ENCODE measurements at places on chromosomes 5 and 9.

DNA sequence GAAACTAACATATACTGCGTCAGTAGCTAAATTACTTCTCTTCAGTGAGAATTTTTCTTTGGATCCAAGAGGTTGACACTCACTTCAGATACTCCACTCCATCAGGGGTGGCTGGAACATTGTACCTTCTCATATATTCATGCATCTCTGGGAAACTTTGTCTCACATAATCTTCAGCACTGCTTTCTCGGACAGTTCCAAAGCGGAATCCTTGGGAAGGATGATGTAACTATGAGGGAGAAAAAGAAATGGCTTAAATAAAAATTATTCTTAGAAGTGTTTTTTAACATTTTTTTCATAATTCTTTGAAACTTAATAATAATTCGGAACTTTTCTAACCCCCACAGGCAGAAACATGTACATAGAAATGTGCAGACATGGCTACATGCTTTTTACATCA lies 33.4 kb upstream of the PPP3R2 start:
- DNase-seq = no peak

GRCh38 chr9:94139672-94140417 lies 55.6 kb downstream of the PTPDC1 start:
- DNase-seq = no peak

GRCh38 chr5:116442095-116442534 lies 132.5 kb downstream of the SEMA6A start:
- DNase-seq = no peak

GRCh38 chr5:159814805-159815585 lies 101.3 kb upstream of the ADRA1B start:
- DNase-seq = no peak

DNA sequence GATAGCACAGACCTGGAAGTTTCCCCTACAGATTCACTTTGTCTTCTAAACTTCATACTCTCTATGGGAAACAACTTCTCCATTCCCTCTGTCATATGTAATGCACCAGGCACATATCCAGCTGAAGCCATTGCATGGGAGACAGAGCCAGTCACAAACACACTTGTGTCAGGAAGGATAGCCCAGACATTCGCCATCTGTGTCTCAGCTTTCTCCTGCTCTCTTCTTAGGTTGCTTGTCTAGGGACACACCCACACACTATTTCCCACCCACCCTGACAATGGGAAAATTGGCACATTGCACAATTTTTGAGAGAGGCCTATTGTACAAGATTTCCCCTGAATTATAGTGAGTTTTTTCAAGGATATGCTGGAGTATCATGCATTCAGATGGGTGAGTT lies 158.4 kb upstream of the MPDZ start:
- DNase-seq = no peak

- no peak for DNase-seq
Measured at GRCh38 chr5:76062502-76063041, 20.6 kb upstream of the SV2C start.

- no peak for DNase-seq
Measured at GRCh38 chr9:133128152-133128551, 7.1 kb upstream of the RALGDS start.

GRCh38 chr5:144131261-144131660 lies 39.2 kb downstream of the YIPF5 start:
- no peak for DNase-seq

DNA sequence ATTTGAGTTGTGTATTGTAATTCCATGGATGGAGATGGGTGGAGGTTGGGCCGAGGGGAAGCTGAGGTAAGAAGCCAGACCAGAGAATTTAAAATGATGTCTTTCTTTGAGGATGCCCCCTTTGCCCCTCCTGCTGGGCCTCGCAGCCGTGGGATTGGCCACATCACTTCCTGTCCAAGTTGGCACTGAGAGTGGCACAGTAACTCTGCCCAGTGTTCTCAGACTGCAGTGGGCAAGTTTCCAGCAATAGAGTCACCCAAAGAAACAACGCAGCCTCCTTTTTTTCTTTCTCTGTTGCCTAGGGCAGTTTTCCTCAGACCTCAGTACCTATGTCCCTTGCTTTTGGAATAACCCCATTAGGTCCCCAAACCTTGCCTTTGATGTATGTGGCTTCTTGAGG lies 306.6 kb upstream of the DMRT1 start:
- DNase-seq = no peak

DNA sequence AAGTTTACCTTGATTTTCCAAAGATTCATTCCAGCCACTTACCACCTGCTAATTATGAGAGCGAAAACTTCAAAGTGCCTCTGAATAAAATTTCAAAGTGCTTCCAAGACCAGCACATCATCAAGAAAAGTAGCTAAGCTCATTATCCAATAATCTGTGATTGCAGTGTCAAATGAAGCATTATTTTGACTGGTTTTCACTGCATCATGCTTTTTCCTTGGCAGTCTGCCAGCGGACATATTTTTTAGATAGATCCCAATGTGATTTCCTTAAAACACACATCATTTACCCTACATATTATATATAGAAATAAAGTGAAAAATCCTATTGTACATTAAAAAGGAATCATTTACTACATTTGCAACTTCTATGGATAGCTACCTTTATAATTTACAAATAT lies 508.6 kb upstream of the FAM174A start:
- DNase-seq = no peak

DNA sequence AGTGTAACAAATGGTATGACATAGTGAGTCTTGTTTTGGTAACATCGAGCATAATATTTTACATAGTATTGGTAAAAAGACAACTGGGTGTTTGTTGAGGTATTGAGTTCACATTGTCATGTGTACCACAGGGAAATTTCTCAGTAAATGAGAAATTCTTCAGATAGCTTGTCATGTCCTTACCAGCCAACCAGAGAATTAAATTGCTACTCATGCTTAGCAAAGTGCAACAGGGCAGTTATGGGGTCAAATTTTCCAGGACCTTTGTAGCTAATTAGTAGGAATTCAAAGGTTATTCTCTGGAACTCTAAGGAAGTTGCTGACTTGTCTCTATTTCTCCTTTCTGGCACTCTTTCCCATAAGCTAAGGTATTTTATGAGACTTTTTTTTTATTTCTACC lies 595.7 kb downstream of the EFNA5 start:
- DNase-seq = no peak

- DNase-seq = no peak
Measured at GRCh38 chr5:176389135-176390123, 878 bp downstream of the HIGD2A start.

DNA sequence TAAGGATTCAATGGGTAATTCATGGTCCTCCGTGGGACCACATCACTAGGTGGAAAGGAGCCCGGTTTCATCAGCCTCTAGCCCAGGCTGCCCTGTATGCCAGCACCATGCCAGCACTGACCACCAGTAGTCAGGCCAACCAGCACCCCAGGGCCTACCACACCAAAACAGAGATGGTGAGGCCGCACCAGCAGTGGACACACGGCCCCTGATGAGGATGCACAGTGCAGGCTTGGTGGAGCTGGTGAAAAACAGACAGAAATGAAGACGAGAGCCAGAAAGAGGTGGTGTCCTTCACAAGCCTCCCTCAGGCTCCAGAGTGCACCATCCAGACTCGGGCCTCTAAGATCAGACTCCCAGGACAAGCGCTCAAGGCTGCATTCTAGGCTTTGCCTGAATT lies 128.2 kb downstream of the MED10 start:
- DNase-seq = no peak

DNA sequence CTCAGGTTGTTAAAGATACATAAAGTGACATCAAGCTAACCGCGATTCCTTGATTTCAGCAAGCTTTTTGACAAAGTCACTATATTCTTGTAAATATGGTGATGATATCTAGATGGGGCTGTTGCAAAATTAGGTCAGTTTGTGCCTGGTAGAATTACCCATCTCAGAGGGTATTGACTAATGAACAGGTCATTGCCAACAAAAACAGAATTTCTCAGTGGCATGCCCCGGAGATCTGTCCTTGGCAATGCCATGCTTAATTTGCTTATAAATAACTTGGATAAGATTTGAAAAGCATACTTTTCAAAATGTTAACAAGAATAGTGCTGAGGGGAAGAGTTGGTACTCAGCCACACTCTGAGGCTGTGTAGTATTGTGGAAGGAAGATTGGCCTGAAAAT lies 783.3 kb upstream of the SEMA6A start:
- no peak for DNase-seq

DNA sequence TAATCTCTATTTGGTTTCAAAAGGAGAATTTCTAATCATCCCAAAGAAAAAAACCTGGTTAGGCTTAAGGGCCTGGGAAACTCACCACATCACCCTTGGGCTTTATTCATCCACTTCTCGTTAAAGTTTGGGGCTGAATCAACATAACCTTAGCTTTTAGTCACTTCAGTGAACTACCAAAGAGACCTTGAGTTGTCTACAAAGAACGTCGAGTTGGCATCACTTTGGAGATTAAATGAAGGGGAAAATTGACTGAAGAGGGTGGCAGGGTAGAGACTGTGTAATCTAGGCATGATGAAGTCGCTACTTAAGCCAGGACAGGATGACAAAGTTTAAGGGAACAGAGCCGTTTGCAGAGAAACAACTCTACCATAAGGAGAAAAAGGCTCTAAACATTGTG lies 341.4 kb downstream of the RAB3C start:
- DNase-seq = no peak

DNA sequence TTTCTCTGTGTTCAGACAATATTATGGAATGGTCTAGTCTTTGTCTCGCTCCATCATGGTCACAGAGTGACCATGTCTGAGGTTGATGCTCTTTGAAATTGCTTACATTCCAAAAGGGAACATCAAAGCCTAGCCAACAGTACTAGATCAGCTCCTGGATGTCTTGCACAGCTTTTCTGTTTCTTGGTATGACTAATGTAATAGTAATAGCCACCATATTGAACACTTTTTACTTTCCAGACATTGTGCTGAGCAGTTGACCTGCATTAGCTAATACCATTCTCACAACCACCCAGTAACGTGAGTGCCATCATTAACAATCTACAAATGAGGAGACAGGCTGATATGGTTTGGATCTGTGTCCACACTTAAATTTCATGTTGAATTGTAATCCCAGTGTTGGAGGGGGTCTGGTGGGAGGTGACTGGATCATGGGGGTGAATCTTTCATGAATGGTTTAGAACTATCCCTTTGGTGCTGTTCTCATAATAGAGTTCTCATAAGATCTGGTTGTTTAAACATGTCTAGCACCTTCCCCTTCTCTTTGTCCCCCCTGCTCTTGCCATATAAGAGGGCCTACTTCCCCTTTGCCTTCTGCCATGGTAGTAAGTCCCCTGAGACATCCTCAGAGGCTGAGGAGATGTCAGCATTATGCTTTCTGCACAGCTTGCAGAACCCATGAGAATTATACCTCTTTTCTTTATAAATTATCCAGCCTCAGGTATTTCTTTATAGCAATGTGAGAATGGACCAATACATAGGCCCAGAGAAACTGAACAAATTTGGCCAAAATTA lies 577.5 kb upstream of the CLINT1 start:
- no peak for DNase-seq

DNA sequence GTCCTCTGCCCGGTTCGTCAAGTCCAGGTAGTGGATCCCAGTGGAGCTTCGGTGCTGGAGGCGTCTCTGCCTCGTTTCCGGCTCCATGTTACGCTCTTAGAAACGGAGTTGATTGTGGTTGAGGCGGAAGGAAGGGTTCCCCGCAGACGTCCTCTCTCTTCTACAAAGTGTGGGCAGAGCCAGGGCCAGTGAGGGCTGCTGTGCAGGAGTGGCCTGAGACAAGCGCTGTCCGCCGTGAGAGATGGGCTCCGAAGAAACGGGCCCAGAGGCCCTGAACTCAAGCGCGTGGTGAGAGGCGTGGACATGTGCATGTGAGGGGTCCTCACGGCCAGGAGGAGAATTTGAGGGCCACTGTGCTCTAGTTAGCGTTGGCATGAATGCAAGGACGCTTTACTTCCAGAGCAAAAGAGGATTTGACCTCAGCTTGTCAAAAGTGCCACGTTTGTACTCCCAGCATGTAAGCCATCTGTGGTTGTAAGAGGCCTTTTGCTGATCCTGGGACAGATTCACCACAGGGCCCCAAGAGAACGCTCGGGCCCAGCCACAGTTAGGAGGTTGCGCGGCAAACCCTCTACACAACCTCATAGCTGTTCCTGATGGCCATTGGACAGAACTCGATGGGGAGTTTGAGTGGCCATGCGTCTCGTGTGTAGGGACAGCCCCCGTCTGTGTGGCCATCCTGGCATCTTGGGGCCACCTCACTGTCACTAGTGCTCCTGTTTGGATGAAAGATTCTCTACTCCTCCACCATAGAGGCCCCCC lies 10.2 kb downstream of the MAN1B1 start:
- DNase-seq = no peak

DNA sequence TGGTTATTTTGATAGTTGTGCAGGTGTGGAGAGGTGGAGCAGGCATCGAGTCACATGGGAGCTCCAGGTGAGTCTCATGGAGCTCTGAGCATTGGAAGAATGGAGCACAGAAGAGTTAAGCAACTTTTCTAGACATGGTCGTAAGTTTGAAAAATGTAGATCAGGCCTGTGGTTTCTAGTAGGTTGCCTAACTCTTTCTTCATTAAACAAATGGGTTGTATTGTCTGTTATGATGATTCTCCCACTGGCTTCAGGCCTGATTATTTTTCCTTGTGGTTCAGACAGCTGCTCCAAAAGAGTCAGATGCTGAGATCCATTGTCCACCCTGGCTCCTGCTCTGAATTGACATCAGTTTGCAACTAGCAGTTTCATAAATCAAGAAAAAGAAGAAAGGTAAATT lies 80.3 kb upstream of the RPS23 start:
- DNase-seq = no peak

DNA sequence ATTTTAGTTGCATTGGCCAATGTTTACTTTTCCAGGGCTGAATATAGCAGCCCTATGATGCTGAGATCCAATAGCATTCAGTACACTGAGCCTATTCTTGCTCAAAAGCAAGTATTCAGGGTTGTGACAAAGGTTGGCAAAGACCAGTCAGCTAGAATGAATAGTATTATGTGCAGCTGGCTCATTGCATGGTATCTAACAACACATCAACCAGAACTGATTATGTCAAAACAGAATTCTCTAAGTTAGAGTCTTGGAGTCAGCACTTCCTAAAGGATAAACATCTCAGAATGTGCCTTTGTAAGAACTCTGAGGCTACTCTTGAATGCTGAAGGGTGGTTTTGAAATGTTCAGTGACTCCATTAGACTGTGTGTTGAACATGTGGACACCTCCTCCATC lies 774.5 kb upstream of the RGMB start:
- no peak for DNase-seq

DNA sequence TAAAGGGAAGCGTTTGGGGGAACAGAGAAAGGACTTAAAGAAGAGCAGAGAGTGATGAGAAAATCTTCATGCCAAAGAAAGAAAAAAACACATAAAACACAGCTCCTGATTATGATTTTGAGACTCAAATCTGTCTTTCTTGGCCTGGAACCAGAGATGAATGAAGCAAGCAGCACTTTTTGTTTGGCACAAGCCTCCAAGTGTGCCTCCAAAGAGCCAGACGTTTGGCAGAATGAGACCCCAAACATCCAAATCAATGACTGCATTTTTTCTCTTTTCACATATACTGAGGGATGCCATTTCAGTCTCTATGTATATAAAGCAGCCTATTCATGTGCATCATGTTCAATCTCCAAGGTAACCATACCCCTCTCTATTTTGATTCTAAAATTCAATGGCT lies 424.2 kb downstream of the TUSC1 start:
- DNase-seq = no peak

GRCh38 chr5:174725991-174726601 lies 1.7 kb downstream of the MSX2 start:
- no peak for DNase-seq

- DNase-seq = no peak
Measured at GRCh38 chr5:75040973-75041372, 11.4 kb downstream of the GCNT4 start.
